ENCODE measurements at places on chromosomes 7 and 10.

GRCh38 chr7:154709840-154710520 is 292.9 kb downstream of the PAXIP1 start:
- DNase-seq = no peak

GRCh38 chr10:28120043-28120749 is 121.3 kb upstream of the ODAD2 start:
- no peak for DNase-seq

- no peak for DNase-seq
Measured at GRCh38 chr7:142379201-142379885, 121.5 kb upstream of the PRSS58 start.

DNA sequence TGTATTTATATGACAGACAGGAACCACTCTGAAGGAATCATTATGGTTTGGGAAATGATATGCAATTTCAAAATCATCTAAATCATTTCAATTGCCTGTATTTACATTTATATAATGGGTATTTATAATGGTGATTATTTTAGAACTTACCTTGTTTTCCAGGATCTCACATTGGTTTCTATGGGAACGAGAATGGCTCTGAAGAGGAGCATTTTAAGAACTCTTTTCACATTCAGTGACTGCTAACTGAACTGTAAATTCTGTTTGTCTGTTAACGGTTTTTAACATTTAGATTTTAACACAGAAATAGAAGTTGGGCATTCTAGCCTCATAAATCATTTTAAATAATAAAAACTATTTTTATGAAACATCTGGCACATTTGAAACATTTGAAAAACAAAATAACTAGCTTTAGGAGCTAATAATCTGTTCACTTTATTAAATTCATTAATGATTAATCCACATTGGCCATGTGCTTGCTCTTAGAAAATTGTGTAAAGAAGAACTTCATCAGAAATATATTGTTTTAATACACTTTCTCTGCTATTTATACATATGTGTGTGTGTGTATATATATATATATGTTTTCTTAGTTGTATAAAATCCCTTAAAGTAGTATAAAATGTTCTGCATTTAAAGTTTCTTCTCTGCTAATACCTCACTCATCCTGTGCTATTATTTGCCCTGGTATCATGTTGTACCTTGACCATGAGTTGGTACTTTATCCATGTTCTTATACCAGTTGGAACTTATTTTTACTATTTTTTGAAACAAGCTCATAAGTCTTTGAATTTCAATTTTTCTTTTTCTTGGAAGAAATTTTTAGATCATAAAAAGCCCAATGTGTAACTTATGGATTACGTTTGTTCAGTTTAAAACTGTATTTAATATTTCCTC is 8.7 kb upstream of the SEM1 start:
- DNase-seq = no peak

- DNase-seq = no peak
Measured at GRCh38 chr10:31322647-31323046, 3.6 kb downstream of the ZEB1 start.

- no peak for DNase-seq
Measured at GRCh38 chr10:91557651-91558111, 75.2 kb downstream of the PPP1R3C start.

DNA sequence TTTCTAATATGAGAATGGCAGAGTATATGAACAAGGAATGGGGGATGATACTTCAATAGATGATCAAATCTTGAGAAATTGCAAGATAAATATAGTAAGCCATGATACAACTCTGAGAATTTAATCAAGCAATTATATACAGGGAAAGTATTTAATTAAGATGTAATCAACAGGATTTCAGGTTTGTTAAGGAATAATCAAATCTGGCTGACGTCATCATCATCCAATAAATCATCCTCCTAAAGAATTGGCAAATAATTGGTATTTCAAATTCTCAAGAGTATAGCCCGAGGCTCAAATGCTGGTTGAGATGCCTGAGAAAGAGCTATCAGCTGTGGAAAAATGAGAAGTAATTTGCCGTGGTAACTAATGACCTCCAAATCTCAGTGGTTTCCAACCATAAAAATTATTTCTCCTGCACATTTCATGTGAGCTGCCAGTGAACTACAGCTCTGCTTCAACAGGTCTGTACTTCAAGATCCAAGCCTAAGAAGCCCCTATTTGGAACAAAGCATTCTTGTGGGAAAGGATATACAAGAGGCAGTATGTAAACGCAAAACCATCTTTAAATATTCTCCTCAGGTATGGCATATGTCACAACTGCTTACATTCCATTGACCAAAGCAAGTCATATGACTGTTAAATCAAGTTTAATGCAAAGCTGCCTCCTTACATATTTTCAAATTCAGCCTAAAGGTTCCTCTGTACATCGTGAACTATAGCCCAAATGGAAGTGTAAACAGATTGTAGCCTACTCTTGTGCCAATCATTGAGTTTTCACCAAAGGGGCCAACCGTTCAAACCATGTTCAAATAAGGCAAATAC is 503.0 kb downstream of the KIF20B start:
- DNase-seq = no peak

- no peak for DNase-seq
Measured at GRCh38 chr10:122122493-122122892, 133.5 kb downstream of the TACC2 start.

DNA sequence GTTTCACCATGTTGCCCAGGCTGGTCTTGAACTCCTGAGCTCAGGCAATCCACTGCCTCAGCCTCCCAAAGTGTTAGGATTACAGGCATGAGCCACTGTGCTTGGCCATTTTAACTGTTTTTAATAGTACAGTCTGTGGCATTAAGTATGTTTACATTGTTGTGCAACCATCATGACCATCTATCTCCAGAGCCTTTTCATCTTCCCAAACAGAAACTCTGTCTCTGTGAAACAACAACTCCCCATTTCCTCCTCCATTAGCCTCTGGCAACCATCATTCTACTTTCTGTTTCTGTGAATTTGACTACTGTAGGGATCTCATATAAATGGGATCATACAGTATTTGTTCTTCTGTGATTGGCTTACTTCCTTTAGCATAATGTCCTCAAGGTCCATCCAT is 48.3 kb upstream of the SEPHS1 start:
- DNase-seq = no peak

DNA sequence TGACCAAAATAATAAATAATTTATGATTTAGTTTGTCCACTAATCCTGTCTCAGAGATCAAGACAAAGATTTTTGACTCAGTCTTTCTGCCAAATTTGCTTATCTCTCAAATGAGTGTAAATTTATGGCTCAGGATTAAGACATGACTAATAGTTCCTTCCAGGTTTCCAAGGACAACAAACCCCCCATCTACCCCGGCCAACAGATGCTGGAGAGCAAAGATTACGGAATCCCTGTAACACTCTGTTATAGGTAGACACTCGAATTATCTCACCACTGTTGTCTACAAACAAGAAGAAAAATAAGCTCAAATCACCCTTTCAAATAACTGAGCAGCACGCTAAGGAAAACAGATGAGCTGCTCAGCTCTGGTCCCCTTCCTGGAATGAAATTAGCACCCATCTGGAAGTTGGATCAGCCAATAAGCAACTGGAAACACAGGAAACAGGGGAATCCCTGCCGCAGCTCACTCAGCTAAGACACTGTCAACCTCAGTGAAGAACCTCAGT is 56.8 kb upstream of the SVIL start:
- no peak for DNase-seq

GRCh38 chr7:31476073-31476745 is 37.7 kb upstream of the ITPRID1 start:
- DNase-seq = no peak

- DNase-seq = no peak
Measured at GRCh38 chr7:141161550-141162535, 88.0 kb downstream of the TMEM178B start.

DNA sequence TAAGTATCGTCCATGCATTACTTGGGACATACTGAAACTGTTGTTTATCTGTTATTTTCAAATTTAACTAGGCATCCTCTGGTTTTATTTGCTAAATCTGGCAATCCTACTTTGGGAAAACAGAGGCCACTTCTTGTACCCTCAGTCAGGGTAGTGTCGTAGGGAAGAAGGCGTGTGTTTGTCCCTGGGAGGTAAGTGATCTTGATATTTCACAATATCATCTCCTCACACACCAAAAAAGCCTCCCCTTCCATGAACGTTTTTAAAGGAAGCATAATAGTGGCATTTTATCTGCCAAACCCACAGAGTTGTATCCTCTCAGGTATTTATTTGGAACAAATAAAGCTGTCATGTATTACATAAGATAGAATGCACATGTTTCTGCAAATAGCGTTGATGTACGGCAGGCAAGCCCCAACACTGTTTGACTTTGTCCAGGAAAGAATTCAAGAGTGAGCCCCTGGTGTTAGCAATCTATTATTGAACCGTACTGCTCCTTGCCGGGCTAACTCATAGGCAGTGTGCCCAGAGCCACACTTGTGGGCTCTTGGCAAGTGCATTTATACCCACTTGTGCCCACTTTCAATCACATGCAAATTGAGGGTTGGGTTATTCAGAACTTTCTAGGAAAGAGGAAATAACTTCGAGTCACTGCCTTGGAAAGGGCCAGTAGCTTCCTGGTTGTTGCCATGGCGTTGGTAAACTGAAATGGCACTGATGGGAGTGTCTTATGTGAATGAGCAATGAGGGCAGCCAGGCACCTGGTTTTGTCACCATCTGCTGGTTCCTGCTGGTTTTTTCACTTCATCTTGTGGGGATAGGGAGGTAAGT is 266.0 kb downstream of the USP6NL start:
- no peak for DNase-seq

DNA sequence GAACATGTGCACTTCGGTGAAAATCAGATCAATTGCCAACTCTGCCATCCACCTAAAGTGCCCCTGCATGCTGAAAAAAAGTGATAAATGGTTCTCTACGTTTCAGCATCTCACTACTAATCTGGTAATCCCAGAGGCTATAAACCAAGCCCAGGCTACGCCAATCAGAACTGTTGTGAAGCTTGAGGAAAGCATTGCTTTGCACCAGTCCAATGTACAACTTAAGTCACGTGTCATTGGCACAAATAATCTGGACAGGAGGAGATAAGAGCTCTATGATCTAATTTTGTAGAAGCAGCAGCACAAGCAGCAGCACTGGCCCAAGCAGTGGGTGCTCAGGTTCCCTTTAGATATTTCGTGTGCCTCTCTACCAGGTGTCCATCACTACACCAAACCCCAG is 4.4 kb upstream of the EGR2 start:
- no peak for DNase-seq

DNA sequence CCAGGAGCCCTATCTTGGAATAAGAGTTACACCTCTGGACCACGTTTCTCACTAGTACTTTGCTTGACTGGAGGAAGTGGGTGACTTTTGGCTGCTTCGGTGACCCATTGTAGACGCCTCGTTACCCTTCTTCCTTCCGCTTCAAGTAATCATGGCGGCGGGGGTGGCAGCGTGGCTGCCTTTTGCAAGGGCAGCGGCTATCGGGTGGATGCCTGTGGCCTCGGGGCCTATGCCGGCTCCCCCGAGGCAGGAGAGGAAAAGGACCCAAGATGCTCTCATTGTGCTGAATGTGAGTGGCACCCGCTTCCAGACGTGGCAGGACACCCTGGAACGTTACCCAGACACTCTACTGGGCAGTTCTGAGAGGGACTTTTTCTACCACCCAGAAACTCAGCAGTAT is 1.5 kb downstream of the KCND2 start:
- no peak for DNase-seq

DNA sequence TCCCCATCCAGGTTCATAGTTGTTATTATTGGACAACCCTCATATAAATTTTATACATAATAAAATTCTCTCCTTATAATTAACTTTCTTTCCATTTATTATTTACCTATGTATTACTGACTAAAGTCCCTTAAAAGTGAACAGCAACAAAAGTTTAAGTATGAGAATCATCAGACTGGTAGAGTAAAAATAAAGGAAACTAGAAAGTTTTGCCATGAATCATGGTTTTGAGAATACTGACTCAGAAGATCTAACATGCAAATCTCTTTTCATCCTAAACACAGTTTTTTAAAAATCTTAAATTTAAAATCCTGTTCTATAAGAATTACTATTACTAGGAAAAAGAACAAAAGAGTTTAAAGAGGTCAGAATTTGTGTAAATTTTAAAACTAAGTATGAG is 32.1 kb downstream of the HERC4 start:
- no peak for DNase-seq

DNA sequence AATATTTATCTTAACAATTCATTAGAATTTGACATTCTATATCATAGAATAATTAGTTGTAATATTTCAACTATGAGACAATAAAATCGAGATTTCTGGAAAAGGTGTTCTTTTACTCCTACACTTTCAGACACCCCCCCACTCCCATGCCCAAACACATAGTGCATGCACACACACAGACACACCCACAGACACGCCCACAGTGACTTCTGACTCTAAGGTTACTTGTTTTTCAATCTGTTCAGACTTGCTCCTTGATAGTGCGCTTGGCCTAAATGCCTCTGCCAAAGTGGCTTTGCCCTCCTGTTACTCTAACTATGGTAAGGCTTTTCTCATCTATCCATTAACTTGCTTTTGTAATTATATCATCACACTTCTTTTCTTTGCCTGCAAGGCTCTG is 144.0 kb upstream of the PPP1R3A start:
- DNase-seq = no peak

GRCh38 chr10:13907570-13907969 is 320.8 kb downstream of the PRPF18 start:
- no peak for DNase-seq

DNA sequence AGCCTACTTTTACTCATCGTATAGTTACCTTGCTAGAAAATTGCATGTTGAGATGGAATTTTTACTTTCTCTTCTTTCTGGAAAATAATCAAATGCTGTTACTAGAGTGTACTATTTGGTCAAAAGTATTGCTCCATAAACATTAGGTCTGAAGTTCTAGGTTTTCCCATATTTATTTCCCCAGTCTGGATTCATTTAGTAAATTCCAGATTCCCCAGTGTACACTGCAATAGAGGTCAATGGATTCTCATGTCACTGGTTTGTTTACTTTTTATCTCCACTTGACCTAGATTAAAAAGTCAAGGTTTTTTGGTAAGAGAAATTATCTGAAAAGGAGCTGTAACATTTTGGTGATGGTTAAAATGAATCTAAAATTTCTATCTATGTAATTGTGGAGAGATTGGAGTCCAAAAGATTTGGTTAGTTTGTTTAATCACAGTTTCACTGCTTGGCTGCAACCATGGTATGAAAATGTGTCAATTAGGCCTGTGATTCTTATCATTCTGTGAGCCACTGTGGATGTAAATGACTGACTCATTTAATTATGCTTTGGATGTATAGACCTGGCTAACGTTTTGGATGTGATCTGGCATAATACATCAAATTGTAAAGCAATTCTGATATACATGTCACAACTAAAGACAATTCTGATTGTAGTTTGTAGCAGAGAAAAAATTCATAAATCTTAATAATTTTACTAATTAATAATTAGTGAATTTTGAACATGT is 32.7 kb upstream of the STEAP4 start:
- no peak for DNase-seq

- no peak for DNase-seq
Measured at GRCh38 chr10:98482096-98482495, 35.4 kb upstream of the HPS1 start.

DNA sequence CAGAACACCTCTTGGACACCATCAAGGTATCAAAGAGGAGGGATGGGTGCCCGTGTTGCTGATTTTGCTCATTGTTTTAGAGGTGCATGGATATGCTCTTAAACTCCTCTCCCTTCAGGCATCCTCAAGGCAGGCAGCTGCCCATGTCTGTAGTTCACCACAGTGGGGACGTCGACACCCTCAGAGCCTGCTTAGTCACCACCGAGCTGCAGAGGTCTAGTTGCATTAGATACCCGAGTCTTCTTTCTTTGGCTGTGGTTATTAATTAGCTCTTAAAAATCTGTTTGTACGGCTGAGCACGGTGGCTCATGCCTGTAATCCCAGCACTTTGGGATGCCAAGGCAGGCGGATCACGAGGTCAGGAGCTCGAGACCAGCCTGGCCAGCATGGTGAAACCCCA is 24.7 kb upstream of the TSPAN13 start:
- no peak for DNase-seq

- DNase-seq = no peak
Measured at GRCh38 chr7:31340051-31340450, 475 bp downstream of the NEUROD6 start.

Measured in stimulated activated CD8-positive, alpha-beta memory T cell treated with anti-CD3 and anti-CD28 coated beads, Interleukin-15, amount 100 ng/mL, for 24 hours (primary cell).